ENCODE measurements at places on chromosomes 13 and 19.

- no peak for DNase-seq
Measured at GRCh38 chr19:18368504-18369222, 17.3 kb upstream of the GDF15 start.

- DNase-seq = no peak
Measured at GRCh38 chr13:96089749-96090239, at the start of gene HS6ST3. HS6ST3 (plus strand) TSS chr13:96090107.

DNA sequence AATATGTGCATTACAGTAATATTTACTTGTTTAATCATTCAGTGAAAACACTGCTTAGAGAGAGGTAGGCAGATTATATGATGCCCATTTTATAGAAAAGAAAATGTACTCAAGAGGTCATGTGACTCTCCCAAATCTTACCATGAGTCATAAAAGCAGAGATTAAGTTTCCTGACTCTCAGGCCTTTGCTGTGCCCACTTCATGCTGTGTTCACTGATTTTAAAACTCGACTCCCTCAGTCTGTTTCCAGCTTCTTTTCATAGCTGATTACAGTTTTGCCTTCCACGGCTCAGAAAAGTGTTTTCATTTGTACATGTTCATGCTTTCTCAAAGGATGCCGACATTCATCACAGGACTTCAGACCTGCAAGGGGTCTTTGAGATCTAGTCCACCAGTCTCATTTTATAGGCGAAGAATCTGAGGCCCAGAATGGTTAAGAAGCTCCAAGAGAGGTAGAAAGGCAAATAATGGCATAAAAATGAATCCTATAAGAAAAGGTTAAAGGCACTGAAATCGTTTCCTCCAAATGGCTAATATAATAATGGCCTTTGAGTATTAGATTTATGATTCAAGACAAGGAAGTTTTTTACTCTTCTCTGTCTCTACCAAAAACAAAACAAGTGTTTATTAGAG, 9.0 kb upstream of the IPO5 start:
- no peak for DNase-seq

- no peak for DNase-seq
Measured at GRCh38 chr19:44072543-44073401, 813 bp downstream of the ZNF284 start.

DNA sequence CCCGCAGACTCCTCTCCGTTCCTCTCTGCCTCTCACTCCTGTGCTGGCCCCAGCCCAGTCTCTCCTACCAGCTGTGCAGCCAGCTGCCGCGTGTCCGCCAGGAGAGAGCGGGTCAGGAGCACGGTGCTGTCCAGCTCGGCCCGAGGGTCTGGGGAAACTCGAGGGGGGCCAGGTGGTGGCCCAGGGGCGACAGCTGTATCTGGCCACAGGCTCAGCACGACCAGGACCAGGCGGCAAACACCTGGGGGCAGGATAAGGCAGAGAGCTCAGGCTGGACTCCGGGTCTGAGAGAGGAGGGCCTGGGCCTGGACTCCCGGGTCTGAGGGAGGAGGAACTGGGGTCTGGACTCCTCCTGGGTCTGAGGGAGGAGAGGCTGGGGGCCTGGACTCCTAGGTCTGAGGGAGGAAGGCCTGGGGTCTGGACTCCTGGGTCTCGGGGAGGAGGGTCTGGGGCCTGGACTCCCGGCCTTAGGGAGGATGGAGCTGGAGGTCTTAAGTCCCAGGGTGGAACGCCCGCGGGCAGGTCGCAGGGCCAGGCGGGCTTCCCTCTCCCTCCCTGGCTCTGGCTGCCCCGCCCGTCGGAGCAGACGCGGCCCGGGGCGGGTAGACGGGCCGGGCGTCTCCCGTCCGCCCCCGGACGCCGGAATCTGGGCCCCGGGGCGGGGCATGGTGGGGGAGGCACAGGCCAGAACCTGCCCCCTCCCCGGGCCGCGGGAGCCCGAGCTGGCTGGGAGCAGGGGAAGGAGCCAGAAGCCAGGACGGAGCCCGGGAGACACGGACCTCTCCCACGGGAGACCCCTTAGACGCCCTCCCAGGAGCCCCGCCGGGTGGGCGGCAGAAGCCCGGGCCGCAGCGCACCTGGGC, 1.3 kb downstream of the IL11 start:
- DNase-seq = no peak

DNA sequence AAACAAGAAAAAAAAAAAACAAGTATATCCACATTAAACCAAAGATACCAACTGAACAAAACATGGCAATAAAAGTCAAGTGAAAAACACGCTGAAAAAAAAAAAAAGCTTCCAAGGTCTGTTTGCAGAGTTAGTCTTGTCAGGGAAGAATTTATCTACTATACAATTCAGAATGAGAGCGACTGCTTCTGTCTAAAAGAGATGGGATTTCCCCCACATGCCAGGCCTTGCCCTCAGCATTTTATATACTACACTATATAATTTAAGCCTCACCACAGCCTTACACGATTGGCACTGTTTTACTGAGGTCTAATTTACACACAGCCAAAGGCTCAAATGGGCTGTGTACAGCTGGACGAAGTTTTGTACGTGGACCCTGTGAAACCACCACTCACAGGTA, 67.3 kb downstream of the FOXO1 start:
- no peak for DNase-seq

DNA sequence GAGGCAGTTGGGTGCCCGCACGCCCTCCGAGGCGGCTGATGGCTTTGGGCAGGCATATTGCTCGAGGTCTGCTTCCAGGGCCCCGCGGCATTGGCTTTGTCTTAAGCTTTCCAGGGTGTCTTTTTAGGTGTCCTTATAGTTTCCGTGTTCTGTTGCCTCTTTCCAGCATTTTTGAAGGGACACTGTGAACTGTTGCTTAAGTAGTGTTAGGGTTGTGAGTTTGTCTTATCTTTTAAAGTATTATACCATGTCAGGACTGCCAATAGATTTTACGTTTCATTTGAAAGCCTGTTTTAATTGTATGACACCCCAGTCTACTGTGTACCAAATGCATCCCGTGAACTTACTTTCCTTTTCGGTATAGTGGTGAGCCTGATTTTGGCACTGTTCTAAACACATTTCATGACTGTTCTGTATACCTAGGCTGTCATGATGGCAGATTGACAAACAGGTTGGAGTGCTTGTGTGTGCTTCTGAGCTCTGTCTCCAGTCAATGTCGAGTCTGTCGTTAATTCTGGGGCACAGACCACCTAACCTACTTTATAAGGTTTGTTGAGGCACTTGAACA, 656 bp downstream of the PCCA start:
- no peak for DNase-seq

DNA sequence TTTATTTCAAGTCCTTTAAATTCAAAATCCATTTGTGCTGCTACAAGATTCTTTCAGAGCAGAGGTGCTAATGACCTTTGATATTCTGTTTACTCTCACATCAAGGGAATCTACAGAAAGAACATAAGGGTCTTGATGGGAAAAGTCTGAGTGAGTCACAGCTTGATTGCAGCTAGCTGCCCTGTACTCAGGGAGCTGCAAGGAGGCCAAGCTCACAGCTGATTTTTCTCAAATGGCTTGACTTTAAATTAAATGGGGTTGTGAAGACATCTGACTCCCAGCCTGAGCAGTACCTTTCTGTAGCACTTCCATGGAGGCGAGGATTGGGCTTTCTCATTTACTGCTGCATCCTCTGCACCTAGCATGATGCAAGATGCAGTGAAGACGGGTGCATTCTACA, 62.5 kb downstream of the RAP2A start:
- DNase-seq = no peak

GRCh38 chr13:47326061-47326460, 429.2 kb upstream of the HTR2A start:
- DNase-seq = no peak

DNA sequence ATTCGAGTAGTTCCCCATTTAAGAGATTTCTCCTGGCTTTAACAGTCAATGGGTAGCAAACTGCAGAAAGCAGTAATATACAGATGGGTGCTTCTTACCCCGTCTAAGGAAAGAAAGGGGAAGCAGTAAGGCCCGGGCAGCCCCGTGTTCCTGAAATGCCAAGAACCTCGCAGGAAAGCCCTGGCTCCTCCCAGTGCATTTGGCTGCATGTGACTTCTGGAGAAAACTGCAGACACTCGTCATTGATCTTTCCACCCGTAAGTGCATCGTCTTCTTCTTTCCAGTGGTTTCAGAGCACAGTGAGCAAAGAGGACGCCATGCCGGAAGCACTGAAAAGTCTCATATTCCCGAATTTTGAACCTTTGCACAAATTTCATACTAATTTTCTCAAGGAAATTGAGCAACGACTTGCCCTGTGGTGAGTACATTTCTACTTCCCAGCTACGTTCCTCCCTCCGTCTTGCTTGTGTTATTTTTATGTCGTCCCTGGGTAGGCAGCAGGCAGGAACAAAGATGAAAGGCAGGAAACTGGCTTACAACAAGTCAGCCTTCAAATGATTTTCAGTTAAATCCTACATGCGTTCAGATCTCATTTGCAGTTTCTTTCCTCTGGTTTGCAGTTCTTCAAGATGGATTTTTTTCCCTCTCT, 165.2 kb downstream of the STK24 start:
- DNase-seq = peak; percentile 31

DNA sequence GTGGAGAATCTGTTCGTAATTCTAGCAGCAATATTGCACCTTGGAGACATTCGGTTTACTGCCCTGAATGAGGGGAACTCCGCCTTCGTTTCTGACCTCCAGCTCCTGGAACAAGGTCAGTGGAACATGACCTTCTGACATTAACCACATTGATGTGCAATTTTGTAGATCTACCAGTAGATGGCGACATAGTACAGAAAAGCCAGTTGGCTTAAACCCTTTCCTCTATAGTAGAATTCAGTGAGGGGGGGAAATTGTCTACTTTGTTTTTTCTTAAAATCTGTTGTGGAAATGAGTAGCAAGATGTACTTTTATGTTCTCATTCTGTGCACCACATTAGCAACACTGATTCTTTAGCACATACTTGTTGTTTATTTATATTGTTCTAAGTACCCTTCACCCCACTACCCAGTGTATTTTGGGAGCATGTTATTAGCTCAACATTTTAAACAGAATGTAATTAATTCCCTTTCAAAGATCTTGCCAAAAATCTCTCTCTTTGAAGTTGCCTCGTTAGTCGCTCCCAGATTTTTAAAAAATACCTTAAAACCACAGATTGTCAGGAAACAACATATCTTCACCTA, 332.2 kb downstream of the MYO16 start:
- DNase-seq = no peak

DNA sequence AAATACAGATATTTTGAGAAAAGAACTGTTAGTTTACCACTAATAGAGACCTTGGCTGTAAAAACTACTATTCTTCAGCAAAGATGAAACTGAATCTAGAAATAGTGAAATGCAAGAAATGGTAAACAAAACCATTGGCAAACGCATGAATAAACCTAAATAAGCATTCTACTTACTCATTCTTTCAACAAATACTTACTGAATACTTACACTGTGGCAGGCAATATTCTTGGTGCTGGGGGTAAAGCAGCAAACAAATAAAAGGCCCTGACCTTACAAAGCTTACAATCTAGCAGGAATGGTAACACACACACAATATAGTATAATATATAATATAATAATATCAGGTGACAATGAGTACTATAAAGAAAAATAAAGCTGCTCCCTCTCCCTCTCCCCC, 38.7 kb downstream of the KATNAL1 start:
- DNase-seq = no peak

DNA sequence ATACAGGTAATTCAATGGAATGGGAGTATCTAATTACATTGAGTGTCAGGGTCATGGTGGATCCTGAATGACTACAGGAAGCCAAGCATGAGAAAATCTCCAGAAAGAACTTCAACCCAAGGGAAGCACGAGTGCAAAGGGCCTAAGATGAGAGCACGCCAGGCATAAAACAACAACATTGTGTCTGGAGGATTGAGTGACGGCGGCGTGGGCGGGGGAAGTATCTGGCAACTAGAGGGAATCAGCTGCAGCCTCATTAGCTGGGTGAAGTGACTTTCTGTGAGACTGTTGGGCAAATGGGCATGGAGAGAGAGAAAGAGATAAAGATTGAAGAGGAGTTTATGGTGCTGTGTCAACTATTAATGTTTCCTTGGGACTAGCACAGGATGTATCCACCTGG, 194.3 kb downstream of the GPC6 start:
- no peak for DNase-seq

DNA sequence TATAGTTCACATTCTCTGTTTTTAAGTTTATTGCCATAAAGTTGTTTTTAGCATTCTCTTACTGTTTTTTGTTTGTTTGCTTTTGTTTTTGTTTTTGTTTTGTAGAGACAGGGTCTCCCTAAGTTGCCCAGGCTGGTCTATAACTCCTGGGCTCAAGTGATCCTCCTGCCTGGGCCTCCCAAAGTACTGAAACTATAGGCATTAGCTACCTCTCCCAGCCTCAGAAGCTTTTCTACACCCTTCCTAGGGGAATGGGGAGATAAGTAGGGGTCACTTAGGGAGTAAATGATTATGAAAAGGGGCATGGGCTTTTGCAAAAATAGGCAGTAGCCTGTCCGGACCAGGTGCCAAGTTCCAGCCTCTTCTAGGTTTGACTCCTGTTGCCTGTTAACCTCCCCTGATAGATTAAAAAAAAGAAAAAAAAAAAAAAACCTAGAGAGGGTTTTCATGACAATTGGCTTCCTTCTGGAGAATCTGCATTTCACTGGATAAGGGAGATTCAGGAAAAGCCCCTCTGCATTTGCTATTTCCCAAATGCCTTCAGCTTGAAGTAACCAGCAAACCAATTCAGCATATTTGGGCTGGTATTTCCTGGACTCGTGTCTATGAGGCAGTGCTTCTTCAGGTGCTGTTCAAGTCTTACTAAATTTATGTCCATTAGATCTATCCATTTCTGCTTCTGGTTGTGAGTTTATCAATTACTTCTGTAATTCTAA, 216.8 kb downstream of the TM9SF2 start:
- no peak for DNase-seq

GRCh38 chr13:101181076-101181685, 235.1 kb downstream of the NALCN start:
- DNase-seq = no peak

DNA sequence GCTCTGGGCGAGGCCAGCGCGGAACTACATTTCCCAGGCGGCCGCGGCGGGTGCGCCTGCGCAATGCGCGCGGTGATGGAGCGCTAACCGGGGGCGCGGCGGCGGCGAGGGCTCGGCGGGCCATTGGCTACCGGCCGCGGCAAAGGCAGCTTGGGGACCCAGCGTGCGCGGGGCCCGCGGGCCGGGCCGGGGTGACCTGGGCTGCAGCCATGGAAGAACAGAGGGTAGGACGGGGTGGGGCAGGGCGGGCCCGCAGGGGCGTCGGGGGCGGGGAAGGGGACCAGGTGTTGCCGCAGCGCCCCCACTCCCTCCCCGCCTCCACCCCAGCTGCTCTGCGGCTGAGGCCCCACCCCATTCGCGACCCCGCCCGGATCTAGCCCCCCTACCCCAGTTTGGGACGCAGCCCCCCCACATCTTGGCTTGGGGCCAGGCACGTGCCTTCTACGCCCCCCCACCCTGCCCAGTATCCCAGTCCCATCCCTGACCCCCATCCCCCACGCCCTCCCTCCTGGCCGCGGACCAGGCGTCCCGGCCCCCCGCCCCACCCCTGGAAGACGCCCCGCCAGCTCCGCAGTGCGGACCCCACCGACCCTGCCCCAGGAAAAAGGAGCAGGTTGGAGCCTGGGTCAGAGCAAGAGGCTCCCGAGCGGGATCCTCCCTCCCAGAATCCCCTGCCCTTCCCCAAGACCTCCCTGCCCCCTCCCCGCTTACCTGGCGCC, at the start of gene FSD1:
Gene FSD1 (plus strand): TSS at position 61 of the 719 bp plus-strand sequence. CDS start 149 bp downstream, at position 210.
- no peak for DNase-seq

- DNase-seq = no peak
Measured at GRCh38 chr19:4503825-4504170, 14.5 kb downstream of the PLIN4 start.
